MG63 (cell line): ENCODE measurements at places on chromosomes 7 and 10. TPM values are rescaled to one million over a fixed set of nuclear protein-coding genes. Genes with fewer than 3 reads are reported as not detected.

DNA sequence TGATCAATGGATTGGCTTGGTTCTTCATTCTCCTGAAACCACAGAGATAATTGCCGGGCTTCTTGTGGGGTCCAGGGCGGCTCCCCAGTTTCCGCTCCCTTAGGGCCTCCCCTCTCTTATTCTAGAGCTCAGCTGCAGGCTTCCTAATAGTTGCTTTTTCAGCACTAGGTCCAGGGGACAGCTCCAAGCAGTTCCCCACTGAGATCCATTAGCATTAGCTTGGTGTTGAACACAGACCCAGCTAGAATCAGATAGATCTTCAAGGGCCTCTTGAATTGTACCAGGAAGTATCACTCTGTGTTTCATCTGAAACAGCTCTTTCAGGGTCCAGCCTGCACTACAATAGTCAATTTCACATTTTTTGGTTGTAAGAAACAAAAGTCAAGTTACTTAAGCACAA, 238.7 kb downstream of the SEC23IP start:
- DNase-seq, result no peak

GRCh38 chr7:22861576-22861975, 38.9 kb upstream of the TOMM7 start:
- DNase-seq, result no peak

- DNase-seq, result no peak
Measured at GRCh38 chr10:61456095-61456789, 3.1 kb upstream of the TMEM26 start.

GRCh38 chr10:48589266-48589665, 15.6 kb downstream of the ARHGAP22 start:
- DNase-seq, result peak; percentile 69

GRCh38 chr10:1120801-1121211, 64.6 kb downstream of the WDR37 start:
- DNase-seq, result no peak

DNA sequence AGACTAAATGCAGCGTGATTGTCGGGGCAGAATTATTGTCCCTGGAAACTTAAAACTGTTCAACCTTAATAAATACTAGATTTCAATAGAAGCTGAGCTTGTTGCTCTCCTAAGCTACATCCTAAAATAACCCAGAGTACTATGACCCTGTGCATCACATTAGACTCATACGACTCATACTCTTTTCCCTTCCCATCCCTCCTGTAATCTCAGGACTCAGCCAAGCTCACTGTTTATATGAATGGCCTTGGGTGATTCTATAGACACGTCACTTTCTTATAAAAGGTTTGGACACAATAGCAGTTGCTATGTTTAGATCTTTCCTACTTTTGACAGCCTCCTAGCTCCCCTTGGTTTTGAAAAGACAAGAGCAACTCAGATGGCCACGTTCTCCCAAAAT, 17.2 kb downstream of the TCF7L2 start:
- DNase-seq, result peak; percentile 19

DNA sequence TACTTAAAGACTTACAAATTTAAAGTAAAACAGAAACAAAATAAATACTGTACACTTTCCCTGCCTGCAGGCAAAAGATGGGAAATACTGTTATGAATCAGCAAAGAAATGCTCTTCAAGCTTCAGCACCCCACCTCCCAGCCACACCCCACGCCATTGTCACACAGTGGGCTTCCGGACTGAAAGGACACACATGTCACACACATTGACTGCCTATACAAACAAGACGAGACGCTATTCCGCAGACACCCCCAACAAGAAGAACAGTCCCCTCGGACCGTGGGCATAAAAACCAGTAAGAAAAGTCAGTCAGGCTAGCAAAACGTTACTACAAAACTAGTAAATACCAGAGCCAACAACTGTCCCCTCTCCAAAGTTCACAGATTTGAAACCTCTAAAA, 22.2 kb upstream of the PARP12 start:
- DNase-seq, result no peak

DNA sequence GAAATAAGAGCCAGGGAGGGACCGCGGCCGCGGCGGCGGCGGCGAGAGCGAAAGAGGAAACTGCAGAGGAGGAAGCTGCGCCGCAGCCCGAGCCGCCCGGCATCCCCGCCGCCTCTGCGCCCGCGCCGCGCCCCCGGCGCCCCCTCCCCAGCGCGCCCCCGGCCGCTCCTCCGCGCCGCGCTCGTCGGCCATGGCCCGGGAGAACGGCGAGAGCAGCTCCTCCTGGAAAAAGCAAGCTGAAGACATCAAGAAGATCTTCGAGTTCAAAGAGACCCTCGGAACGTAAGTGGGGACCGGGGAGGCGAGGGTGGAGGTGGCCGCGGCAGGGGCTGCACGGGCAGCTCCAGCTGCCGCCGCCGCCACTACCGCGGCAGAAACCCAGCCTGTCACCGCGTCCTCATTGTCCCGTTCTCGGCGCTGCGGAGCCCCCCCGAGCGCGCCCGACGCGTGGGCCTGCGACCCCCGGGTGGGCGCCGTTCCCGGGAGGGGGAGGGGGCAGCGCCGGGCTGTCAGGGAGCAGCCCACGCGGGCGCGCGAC, 351 bp downstream of the CAMK1D start:
- DNase-seq, result peak; percentile 9

GRCh38 chr7:131774419-131775220, 218.2 kb upstream of the PODXL start:
- no peak for DNase-seq

- DNase-seq, result no peak
Measured at GRCh38 chr10:116817178-116817577, 32.1 kb upstream of the ENO4 start.

DNA sequence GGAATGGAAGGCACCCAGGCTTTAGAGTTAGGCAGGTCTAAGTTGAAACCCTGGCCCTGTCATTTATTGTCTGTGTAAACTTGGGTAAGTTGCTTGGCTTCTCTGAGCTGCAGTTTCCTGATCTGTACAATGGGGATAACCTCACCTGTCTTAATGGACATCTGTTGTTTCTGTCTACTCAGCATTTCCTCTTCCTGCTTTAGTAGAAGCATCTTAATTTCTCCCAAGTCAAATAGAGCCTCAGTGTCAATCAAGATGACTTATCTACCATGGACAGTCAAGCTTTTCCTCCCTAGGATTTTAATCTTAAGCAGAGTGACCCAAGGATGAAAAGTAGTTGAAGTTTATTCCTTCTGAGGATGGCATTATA, 119.7 kb downstream of the FZD1 start:
- no peak for DNase-seq

DNA sequence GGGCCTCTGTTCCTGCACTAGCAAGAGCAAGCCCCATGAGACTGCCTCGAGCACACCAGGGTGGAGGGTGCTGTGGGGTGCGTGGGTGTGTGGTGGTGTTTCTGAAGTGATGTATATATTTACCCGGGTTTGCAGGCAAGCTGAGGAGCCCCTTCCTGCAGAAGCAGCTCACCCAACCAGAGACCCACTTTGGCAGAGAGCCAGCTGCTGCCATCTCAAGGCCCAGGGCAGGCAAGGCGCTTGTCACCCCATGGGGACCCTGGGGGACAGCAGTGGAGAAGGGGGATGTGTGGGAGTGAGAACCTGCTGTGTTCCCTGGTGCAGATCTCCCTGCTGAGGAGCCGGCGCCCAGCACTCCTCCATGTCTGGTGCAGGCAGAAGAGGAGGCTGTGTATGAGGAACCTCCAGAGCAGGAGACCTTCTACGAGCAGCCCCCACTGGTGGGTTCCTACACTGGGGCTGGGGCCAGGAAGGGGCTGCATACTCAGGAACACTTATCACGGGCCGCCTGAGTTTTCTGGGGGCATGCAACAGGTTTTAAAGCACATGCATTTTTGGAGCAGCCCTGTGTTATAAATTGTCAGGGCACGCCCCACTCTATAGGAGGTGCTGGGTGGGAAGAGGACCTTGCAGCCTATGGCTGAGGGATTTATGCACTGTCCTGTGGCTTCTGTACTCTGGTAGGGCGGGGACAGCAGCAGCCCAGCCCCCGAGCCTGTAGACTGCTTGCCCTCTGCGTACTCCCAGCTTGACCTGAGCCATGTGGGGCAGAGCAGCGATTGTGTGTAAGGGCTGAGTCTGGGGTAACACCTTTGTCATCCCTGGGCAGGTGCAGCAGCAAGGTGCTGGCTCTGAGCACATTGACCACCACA, 5.9 kb downstream of the PGAM2 start:
- no peak for DNase-seq

DNA sequence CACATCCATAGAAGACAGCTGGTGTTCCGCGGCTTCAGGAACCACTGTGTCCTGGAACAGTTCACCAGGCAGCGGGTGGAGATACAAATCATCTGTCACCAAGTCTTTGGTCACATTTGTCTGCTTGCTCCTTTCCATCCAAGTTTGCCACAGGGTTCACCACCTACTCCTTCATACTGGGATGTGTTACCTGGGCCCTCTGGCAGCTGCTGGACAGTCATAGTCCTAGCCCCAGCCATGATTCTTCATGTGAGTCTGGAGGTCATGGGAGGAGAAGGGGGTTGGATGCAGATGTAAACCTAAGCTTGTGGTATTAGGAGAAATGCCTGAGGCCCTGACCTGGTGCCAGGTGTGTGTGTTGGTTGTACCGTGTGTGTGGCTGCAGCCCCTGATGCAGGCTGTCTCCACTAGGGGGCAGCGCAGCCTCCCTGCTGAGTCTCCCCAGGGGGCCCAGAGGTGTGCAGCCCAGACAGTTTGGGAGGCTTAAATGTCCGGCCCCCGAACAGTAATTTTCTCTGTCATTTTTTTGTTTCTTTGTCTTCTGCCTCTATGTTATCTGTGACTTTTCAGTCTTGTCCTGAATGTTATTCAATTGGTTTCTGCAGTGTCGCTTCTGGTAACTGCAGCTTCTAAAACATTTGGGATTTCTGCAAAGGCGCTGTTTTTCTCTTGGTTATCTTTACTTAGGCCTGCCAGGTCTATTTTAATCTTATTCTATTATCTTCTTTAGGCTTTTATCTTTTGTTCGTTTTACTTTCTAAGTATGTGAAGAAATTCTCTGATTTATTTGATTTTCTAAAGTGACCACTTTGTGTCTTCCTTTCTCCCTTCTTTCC, 14.8 kb downstream of the NPS start:
- peak; percentile 8 for DNase-seq

DNA sequence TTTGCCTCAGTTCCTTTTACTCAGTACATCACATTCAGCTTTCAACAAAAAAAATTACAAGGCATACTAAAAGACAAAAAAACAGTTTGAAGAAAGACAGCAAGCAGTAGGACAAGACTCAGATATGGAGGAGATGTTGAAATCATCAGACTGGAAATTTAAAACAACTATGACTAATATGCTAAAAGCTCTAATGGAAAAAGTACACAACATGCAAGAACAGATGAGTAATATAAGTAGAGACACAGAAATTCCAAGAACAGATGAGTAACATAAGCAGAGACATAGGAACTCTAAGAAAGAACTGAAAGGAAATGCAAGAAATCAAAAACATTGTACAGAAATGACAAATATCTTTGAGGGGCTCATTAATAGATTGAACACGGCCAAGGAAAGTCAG, 402.6 kb downstream of the NEBL start:
- no peak for DNase-seq

- DNase-seq, result peak; percentile 95
Measured at GRCh38 chr10:97736902-97737769, at the start of gene ZFYVE27. ZFYVE27 (plus strand) TSS chr10:97737128; CDS start chr10:97738478, 1,350 bp downstream.

GRCh38 chr7:101936223-101936610, 118.8 kb downstream of the CUX1 start:
- DNase-seq, result no peak

Gene PCDH15
- total RNA-seq, result 0.81 TPM in 1 of 2 replicates, not detected in the other

Gene PLAC9
- 2.8 and 3.8 TPM in 2 replicates for total RNA-seq

Gene ASIC3
- total RNA-seq, result 0.76 TPM in 1 of 2 replicates, not detected in the other

Gene ASZ1
- not detected in 2 replicates for total RNA-seq

Gene PRDX3
- total RNA-seq, result 203 and 261 TPM in 2 replicates

Gene FFAR4
- total RNA-seq, result 0.16 TPM in 1 of 2 replicates, not detected in the other
